ENCODE measurements at places on chromosomes 1 and 21.

GRCh38 chr21:39842741-39843459, 24.3 kb upstream of the PCP4 start:
- DNase-seq: no peak

DNA sequence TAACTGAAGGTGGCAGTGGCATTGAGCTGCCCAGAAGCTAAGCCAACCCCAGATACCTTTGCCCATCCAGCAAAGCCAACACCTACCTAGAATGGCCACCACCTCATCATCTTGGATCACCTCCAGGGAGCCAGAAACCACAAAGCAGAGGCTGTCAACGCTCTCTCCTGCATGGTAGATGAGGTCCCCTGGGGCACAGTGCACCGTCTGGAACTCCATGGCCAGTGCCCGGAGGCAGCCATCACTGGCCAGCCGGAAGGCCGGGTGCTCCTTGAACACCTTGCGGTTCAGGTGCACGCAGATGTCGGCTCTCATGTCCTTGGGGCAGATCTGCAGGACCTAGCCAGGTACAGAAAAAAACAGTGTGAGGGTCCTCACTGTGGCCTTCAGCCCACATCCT, 336.5 kb downstream of the KCNH1 start:
- no peak for DNase-seq

- DNase-seq: no peak
These were observed 15.2 kb downstream of the LRRN2 start for GRCh38 chr1:204670152-204670927.

GRCh38 chr1:28087614-28088167, 719 bp downstream of the EYA3 start:
- no peak for DNase-seq

GRCh38 chr1:116962987-116963639, 38.4 kb upstream of the CD101 start:
- DNase-seq: no peak

- no peak for DNase-seq
These were observed 188.5 kb downstream of the NFIA start for GRCh38 chr1:61270761-61271411.

GRCh38 chr1:159869173-159869572, 6.7 kb upstream of the VSIG8 start:
- DNase-seq: no peak

DNA sequence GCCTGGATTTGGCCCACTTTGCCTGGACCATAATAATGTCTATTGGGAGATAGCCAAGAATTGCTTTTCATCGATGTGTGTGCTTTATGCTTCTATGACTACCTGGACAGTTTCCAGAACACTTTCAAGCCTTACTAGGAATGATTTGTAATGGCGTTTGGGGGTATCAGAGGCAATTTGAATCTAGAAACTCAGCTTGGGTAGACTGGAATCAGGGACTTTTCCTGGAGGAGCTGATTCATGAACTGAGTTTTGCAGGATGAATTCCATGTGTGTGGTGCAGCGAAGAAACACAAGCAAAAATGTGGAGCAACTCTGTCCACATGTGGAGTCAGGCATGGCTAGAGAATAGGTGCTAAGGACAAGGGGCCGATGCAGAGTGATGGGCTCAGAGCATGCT, 11.9 kb upstream of the TMEM61 start:
- DNase-seq: no peak

DNA sequence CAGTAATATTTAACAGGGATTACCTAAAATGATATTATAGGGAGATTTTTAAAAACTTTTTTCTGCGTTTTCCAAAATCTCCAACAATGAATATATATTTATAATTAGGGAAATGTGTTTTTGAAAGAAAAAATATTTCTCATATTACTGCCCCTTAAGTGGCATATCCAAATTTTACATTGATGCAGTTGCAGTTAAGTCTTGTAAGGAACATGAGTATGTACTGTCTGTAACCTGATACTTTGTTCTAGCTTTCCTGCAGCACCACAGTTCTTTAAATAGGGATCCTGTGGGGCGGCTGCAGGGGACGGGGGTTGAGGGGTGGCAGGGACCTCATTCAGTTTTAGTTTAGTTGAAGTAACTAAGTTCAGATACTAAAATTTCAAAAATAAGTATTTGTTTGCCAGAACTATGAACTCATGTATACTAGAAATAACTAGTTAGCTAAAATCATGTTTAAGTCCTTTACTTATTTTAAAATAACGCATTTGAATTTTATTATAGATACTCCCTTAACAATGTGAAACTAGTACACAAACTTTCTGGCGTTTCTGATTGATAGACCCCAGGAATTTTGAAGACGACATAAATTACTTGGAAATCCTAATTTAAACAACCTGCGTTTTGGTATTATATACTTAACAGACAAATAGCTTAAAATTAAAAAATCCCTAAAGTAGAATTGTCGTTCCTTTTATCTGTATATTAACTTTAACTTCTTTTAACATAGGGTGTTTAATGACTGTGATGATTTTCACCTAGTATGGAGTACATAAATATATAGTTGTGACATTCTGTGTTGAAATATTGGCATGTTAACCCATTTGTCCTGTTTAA, 639 bp upstream of the DNAJB4 start:
- DNase-seq: no peak

DNA sequence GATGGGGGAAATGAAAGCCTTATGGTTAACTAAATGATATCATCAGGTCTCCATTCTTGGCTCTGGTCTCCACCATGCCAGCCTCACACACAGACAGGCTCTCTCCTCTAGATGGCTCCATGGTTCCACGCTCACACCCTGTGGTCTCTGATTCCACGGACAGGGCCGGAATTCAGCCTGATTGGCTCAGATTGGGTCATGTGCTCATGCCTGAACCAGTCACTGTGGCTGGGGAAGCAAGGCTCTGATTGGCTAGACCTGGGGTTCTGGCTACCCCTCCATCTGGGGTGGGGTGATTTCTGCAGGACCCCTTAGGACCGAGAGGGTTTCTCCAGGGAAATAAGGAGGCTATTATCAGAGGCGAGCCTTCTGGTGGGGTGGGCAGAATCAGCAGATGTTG, 277.0 kb downstream of the PTPRU start:
- DNase-seq: no peak

DNA sequence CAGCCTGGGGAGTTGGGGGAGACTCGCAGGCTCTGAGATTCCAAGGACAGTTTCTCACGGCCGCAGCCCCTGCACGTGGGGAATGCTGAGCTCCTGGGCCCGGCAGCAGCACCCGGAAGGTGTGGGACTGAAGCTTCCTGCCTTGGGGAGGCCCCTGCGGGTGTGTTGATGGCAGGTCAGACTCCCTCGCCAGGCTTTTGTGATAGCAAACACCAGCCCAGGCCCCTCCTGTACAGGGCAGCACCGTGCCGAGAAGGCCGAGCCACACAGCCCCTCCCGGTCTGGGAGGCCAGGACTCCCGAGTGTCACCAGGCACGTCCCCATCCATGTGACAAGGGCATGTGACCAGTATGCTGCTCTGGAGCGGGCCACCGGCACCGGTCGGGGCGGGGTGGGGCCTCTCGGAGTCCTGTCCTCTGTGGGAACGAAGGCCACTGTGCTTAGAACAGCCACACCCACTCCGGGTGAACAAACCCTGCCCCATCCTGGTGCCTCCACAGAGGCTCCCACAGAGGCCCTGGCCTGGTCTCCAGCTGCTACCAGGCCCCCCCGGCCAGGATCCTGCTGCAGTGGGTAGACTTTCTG, 31.1 kb upstream of the ARHGEF16 start:
- no peak for DNase-seq

- DNase-seq: no peak
These were observed 3.0 kb downstream of the HSPB7 start for GRCh38 chr1:16014509-16015482.

DNA sequence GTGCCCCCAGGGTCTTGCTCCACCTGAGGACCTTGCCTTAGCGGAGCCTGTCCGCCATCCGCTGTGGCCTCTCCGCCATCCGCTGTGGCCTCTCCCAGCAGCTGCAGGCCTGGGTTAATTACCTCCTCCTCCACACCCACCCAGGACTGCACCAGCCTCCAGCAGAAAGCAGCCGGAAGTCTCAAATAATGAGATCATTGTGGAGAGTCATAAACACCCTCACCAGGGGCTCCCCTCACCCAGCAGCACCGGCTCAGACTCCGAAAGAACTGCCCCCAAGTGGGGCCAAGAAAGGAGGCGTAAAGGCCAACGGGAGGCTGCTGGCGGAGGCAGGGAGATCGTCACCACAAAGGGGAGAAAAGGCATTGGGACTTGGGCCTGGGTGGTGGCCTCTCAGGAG, 10.7 kb upstream of the GPR153 start:
- DNase-seq: no peak

DNA sequence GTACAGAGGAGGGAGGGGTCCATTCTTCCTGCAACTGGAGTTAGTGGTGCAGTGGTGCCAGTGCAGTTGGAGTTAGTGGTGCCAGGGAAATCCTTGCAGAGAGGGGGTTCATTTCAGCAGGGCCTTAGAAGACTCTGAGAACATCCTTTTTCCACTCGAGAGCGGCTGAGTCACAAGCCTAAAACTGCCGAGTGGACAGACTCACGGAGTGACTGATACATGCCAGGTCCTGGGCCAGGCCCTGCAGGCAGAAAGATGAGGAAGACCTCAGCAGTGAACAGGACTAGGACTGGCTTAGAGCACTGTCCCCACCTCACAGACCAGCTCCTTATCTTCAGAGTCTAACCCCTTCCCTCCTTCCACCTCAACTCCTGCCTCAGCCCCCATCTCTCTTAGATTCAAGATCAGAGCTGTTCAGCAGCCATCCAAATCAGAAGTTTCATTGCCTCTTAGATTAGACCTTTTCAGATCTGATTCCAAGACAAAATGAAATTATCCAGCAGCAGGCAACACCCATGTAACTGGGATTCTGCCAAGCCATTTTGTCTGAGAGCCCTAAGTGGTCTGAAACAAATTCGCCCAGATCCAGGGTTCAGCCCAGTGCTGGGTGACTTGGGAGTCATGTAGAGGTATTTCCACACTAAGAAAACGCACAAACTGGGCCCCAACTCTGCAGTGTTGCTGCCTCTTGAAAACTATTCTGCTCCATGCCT, 12.7 kb upstream of the IKBKE start:
- no peak for DNase-seq

DNA sequence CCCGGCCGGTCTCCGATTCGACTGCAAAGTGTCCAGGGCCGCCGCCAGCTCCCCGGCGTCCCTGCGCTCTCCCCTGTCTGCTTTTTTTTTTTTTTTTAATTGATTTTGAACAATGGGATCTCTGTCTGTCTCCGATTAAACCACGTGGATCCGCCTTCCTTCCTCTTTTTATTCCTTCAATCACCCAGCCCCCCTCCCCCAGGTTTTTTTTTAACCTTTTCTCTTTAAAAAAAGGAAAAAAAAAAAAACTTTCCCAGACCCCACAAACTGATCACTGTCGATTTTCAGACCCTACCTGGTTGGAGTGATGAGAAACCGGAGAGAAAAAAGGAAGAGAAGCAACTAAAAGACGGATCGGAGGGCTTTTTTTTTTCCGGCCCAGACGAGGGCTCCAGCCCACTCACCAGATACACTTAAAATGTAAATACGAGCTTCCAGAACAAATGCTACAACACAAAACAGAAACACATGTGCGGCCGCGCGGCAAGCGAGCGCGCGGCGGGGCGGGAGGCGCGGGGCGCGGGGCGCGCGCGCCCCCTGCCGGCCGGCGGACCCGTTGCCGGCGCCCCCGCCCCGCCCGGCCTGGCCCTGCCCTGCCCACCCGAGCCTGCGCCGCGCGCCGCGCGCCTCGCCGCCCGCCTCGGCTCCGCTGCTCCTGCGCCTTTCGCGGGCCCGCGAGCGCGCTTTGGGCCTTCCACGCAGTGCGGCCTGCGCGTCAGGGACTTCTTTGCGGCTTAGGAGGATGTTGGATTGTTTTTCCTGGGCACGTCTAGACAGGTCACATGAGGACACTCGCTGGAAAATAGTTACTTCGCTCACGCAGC, at the start of gene RCC2:
Gene RCC2 (minus strand): TSS at position 428 of the 824 bp plus-strand sequence. CDS start 1,163 bp downstream, outside the sequence.
- DNase-seq: peak; percentile 42

DNA sequence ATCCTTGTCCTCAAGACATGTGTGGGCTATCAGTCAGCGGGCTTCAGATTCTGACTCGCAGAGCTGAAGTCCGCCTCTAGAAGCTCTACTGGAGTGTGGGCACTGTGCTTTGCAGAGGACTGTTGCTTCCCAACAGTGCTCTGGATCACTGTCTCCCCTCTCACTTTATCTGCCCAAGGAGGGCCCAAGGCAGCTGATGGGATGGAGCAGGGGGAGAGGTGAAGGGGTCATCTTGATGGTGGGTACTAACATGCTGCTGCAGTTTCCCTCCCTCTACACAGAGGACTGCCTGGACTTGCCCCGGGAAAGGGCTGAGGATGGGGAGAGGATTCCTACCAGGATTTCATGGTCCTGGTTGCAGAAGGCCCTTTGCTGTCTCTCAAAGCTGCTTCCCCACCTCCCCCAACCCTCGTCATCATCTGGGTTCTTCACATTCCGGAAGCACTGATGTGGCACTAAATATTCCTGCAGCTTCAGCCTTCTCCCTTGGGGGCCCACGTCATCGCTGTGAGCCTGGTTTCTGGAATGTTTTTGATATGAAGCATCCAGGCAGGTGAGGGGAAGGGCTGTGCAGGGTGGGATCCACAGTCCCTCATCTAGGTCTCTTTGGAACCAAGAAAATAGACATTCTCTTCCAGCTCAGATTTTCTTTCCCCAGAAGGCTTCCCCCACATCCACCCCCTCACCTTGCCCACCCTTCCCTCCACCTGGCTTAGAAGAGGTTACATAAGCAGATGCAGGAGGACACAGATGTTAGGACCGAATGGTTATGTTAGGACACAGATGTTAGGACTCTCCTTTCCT, 23.2 kb downstream of the NUAK2 start:
- no peak for DNase-seq

- no peak for DNase-seq
These were observed 47.4 kb downstream of the SLC30A10 start for GRCh38 chr1:219880765-219881457.

GRCh38 chr1:229570891-229571516, 12.5 kb upstream of the ABCB10 start:
- no peak for DNase-seq

DNA sequence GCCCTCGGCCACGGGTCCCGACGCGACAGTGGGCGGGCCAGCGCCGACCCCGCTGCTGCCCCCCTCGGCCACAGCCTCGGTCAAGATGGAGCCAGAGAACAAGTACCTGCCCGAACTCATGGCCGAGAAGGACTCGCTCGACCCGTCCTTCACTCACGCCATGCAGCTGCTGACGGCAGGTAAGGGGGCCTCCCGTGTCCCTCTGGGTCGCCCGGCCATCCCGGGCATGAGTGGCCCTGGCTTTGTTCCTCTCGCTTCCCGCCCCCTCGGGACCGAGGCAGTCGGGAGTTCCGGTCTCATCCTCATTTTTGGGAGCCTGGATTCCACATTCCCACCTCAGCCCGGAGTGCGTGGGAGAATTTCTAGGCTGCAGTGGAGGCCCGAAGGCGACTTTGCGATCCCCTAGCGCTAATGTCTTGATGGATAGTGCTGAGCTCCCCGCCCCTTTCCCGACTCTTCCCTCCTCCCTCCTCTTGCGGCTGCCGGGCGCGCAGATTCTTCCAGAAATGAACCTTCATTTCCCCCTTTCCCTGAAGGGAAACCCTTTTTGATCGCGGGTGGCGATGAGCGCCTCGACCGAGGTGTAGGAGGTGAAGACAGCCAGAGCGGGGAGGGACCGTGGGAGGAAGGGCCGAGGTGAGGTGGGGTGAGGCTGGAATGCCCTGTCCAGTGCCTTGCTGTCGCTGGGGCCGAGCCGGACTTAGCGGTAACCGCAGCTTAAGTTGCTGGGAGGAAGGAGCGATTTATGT, 705 bp downstream of the KHDRBS1 start:
- no peak for DNase-seq
